ENCODE measurements at places on chromosomes 2 and 18.
A peak's percentile ranks its signal among the peaks of the same experiment; 100 is the strongest.

DNA sequence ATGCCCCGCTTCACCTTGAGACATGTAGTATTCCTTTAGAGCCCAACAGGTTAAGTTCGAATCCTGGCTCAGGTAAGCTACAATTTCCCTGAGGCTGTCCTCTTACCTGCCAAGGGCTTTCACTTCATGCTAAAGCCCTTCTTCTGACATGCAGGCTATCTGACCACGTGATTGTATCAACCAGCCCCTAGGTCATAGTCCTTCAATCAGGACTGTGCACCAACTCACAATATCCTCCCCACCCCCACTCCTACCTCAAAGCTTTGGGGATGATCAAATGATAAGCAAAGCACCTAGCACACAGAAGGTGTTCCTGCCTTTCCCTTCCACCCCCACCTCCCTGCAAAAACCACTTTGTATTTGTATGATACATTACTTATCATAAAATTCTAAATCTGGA lies 78.9 kb downstream of the AAK1 start:
- DNase-seq: no peak

- no peak for DNase-seq
These were observed 75.6 kb upstream of the ARHGAP28 start for GRCh38 chr18:6653880-6654279.

- no peak for DNase-seq
These were observed 201.7 kb downstream of the PTH2R start for GRCh38 chr2:208608122-208608835.

DNA sequence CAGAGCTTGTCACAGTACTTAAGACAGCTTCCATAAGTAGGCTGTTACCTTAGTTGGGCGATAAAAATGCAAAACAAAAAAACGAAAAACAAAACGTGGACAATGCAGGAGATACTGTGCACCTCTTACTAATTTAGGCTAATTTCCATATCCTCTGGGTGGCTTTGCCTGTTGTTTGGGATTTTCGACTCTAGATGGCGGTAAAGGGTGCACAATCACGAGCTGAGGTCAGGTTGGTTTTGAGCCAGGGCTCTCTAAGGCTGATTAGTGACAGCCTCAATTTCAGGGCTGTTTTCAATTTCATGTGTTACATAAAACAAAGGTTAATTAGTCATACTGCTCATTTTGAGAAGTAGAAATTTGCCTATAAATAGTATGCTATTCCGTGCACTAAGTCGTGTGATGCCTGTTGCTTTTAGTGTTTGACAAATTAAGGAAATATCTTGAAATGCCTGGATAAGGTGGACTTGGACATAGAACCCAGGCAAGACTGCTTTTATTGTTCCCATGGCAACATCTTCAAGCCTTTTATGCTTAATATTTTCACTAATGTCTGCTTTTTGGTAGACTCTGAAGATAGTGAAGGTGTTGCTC lies 493.1 kb downstream of the SOCS6 start:
- DNase-seq: peak; percentile 53

GRCh38 chr2:224190936-224191270 lies 151.8 kb upstream of the SERPINE2 start:
- DNase-seq: no peak

DNA sequence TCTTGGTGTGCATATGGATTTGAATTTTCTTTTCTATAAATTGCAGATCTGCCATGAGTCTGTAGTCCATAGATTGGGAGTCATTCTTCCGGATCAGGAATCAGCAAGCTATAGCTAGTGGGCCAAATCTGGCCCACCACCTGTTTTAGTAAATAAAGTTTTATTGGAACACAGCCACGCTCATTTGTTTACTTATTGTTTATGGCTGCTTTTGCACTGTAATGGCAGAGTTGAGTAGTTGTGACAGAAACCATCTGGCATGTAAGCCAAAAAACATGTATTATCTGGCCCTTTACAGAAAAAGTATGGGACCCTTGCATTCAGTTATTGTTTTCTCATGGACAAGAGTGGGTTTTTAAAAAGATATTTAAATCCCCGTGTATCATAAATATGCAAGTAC lies 191.2 kb downstream of the LRRTM1 start:
- DNase-seq: no peak

DNA sequence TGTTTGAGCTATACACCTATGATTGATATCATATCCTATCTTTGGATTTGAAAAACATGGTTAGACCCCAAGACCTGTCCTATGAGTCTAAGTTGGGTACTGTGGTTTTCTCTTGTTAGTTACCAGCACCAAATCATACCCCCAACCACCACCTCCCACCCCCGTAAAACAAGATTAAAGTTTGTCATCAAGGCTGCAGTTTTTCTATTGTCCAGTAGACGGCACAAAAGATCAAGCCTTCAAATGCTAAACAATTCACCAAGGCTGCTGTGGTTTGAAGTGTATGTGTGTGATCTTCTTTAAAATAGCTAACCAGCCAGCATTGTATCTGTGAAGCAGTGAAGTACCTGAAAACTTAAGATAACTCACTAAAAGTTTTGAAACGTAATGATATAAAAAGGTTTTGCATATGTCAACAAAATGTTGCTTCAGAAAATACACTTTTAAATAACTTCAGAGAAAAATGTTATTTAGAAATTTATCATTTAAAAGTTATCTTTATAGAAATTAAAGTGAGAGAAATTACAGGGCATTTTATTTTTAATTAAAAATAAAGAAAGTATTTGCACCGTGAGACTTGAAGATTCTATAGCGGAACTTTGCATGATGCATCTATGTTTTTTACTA lies 5.8 kb upstream of the MEIS1 start:
- DNase-seq: peak; percentile 50

DNA sequence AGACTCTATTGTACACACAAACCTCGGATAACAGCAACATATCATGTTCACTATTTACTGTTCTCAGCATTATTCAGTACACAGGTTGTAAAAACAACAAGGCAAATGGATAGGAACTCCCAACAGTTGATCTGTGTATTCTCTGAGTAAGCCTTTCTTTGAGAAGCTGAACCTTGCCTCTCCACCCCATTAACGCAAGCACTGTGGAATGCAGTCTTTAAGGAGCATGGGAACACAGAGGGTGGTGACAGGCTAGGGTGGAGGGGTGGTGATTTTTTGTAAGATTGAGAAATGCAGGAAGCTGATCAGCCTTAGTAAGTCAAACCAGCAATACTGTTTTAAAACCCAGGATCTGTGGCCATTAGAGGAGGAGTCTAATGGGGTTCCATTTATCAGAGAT lies 19.6 kb upstream of the SERPINB11 start:
- DNase-seq: no peak

DNA sequence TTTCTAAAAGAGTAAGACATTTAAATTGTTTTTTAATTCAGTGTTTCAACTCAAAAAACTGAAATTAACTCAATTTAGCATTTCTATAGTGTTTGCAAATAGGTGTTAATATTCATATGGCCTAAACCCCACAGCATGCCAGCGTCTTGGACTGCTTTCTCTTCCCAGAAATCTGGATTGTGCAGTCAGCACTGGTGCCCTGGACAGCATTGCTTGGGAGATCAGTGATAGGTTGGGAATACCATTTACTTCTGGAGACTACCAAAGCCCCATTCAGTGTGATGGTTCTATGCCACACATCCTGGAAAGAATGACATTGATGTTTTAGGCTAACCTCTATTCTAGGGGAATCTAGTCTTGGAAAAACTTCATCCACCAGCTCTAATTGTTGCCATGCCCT lies 455.0 kb upstream of the KLHL29 start:
- DNase-seq: no peak

DNA sequence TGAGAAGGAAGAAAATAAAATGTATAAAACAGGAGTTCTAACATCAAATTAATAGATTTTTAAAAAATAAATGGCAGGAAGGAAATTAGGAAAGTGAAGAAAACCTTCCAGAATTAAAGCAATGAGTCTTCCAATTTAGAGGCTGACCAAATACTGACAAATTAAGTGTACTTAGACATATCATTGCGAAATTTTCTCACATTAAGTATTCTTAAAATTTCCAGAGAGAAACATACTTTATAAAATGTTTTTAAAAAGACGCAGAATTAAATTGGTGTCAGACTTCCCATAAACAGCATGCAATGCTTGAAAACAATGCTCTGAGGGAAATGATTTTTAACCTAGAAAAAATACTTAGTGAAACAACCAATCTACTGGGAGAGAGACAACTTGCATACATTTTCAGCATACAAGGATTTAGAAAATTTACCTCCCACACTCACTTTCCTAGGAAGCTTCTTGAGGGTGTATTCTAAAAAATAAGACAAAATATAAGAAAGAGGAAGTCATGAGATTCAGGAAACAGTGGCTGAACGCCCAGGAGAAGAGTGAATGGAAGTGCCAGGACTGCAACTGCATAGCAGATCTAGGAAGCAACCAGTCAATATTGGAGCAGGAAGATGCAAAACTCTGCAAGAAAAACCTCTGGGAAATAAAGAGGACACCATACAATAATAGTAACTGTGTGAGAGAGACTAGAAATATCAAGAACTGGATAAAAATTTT lies 339.9 kb downstream of the ADCYAP1 start:
- no peak for DNase-seq

DNA sequence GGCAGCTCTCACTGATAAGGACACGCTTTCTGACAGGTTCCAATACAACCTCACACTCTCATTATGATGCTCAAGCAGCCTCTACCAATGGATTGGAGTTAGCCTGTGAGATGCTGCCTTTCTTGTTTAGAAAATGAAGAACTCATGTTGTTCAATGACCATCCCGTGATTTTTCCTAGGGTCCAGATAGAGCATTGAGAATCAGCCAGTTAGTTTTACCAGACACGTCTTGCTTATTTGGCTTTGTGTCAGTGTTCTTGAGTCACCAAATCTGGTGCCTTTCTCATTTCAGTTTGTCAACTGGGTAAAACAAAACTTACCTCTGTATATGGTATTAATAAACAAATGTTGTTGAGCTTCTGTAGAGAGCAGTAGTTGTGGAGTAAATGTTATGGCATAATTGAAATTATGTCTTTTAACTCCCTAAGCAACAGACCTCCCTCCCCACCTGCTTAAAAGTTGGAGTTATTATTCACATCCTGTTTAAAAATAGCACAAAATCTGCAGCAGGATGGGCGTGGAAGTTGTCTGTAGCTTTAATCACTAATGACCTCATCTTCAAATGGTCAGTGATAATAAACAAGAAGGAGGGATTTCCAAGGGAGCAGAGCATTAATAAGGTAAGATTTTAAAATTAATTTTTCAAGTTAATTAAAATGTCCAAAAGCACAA lies 167.3 kb downstream of the HRH4 start:
- DNase-seq: no peak
